SHP77 (cell line): ENCODE measurements at places on chromosomes 11 and 22.

DNA sequence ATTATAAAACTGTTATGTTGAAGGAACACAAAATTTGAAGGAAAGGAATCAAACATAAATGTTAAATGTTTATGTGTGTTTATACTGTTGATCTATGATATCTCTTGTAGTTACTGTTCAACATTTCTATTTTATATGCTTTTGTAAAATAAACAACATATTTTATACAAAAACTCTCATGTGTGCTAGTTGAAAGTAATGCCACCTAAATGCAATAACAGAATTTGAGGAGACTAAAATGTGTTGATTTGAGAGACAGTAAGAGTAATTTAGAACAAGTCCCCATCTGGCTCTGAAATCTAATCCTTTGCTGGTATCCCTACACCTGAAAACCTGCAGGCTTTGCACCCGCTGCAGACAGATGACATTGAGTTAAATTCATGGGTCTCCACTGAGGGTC, 95.7 kb upstream of the TOP3B start:
- DNase-seq: no peak

- no peak for DNase-seq
Observed at GRCh38 chr22:44449061-44449682, 48.9 kb downstream of the RTL6 start.

GRCh38 chr11:27489092-27489491, 16.5 kb upstream of the LGR4 start:
- DNase-seq: no peak

GRCh38 chr11:74012074-74012809, 3.4 kb upstream of the UCP3 start:
- no peak for DNase-seq

- DNase-seq: peak; percentile 81
Observed at GRCh38 chr22:32202539-32203180, 2.2 kb downstream of the RFPL2 start.

DNA sequence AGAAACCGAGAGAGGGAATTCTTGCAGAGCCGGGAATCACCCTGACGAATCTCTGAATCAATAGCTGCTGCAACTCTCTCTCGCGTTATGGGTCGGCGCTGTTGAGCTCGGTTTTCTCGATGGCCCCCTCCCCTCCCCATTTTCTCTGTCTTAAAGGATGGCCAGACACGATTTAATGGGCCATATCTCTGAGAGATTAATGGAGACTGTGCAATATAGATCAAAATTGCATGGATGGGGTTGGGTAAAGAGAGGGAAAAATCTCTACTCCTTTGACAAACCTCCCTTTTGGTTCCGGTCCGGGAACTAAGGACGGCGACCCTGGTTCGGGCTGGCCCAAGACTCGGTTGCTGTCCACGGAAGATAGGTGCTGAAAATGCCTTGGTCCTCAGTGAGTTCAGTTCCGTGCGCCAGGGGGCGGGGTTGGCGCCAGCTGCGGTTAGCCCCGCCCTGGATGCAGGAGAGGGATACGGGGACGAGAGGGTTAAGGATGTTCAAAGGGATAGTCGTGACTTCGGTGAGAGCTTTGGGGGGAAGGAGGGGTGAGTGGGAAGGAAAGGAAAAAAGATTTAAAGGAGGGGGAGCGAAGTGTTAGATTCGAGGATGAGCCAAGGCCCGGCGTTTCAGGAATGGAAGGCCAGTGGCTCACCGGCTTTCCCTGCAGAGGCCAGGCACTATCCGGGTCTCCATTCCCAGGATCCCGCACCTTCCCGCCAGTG, 103.6 kb upstream of the HSD17B12 start:
- peak; percentile 34 for DNase-seq

- no peak for DNase-seq
Observed at GRCh38 chr22:22689621-22690345, 45.4 kb downstream of the GGTLC2 start.

GRCh38 chr11:90531001-90531400, 308.2 kb upstream of the CHORDC1 start:
- no peak for DNase-seq

DNA sequence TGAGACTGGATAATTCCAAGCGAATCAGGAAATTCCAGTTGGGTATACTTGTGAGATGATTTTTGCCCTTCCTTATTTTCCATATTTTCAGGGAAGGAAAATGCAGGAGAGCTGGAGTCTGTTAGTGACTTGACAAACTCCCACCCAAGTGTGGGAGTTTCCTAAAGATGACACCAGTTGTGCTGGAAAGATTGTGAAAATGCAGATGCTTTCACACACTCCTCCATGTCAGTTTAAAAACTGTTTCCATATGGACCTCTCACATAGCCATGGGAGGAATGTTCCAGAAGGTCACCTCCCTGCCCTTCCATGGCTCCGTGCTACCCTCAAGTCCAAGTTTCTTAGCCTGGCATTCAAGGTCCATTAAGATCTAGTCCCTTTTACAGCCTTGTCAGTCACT, 350.7 kb upstream of the NARS2 start:
- DNase-seq: no peak

DNA sequence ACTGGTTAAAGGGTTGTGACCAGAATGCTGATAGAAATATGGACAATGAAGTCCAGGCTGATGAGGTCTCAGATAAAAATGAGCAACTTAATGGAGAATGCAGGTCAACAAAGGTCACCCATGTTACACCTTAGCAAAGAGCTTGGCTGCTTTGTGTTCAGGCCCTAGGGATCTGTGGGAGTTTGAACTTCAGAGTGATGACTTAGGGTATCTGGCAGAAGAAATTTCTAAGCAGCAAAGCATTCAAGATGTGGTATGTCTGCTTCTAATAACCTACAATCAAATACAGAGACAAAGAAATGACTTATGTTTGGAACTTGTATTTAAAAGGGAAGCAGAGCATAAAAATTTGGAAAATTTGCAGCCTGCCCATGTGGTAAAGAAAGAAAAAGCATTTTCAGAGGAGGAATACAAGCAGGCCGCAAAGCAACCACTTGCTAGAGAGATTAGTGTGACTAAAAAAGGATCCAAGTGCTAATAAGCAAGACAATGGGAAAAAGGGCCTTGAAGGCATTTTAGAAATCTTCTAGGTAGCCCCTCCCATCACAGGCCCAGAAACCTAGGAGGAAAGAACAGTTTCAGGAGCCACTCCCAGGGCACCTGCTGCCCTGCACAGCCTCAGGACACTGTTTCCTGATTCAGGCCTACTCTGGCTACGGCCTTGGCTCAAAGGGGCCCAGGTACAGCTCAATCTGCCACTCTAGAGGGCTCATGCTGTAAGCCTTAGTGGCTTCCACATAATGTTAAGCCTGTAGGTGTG, 41.3 kb downstream of the TNKS1BP1 start:
- DNase-seq: no peak

- DNase-seq: no peak
Observed at GRCh38 chr11:93326681-93327080, 3.9 kb upstream of the DEUP1 start.

DNA sequence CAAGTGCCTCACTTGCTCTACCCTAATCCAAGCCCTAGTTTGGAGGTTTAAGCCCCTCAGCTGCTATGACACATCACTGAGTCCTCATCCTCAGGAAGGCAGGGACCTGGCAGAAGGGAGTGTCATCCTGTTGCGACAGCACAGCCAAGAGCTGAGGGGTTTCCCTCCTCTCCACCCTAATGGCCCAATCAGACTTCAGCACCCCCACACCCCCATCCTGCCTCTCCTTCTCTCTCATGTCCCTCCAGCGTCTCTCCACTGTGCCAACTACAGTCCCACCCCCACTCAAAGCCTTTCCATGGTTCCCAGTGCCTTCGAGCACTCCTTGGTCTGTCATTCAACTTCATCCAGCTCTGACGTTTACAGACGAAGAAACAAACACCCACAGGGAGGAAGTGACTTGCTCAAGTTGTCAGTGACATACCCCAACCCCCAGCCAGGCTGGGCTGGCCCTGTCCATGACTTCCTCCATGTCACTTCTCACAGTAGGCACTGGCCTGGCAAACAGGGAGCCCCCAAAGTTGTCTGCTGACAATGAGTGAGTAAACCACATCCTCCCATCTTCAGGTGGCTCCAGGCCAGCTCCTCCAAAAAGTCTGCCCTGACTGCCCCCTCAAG, 15.6 kb downstream of the ARAP1 start:
- no peak for DNase-seq

GRCh38 chr11:130426837-130427341, 1.5 kb downstream of the ADAMTS8 start:
- no peak for DNase-seq
